NCI-H1048 (cell line): ENCODE measurements at places on chromosomes 6 and 20.

DNA sequence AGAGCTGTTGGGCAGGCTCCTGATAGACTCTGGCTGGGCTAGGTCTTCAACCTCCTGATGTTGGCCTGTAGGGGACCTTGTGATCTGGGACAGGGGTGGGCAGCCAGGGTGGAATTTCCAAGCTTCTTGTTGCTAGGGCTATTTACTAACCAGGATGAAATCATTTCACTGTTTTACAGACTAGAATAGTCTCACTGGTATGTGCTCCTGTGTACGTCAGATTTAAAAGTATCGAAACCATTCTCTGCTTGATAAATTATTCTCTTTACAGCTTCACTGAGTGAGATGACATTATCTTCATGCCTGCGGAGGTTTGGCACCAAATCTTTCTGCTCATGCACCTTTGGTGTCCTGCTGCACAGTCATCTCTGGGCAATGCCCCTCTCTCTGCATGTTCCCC, 10.9 kb downstream of the EDN1 start:
- DNase-seq = no peak

- no peak for DNase-seq
Measured at GRCh38 chr6:90916968-90917367, 330.1 kb upstream of the MAP3K7 start.

- no peak for DNase-seq
Measured at GRCh38 chr20:63952210-63952535, 4.0 kb downstream of the UCKL1 start.

- peak; percentile 10 for DNase-seq
Measured at GRCh38 chr6:90403489-90404381, 107.1 kb upstream of the BACH2 start.

DNA sequence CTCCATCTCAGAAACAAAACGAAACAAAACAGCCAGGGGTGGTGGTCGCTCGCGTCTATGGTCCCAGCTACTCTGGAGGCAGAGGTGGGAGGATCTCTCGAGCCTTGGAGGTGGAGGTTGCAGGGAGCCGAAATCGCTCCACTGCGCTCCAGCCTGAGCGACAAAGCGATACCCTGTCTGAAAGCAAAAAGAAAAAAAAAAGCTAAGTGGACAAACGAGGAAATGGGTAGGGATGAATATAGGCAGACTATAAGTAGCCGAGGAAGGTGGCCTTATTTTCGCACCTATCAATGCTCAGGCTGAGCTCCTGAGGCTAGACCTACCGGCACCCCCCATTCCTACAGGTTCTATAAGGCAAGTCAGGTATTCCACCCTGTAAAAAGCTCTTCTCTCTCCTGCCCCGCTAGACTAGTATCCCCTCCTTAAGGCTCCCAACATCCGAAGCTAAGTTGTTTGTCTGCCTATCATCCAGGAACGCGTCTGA, 650 bp upstream of the CASP8AP2 start:
- no peak for DNase-seq

- DNase-seq = no peak
Measured at GRCh38 chr20:47710665-47711045, 74.6 kb downstream of the SULF2 start.

DNA sequence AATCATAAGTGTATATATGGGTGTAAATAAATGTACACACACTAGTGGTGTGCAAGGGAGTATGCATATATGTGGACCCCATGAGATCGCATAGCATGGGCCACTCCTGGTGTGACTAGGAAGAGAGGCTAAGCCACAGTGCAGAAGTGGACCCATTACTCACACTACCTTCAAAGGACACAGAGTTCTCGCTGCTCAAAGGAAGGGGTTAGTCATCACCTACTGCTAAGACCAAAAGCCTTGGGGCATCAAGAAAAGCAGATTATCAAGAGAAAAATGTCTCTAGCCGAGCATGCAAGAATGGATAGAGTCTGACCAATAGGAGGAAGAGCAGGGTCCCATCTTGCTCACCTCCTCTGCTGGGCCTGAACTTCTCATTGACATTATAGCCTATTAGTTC, 195.5 kb downstream of the MAFB start:
- DNase-seq = no peak

GRCh38 chr6:25178336-25179035, 100.7 kb upstream of the CARMIL1 start:
- DNase-seq = no peak

GRCh38 chr6:11092668-11093375, 812 bp upstream of the SMIM13 start:
- DNase-seq = no peak

GRCh38 chr20:40954521-40955165, 74.0 kb upstream of the TOP1 start:
- no peak for DNase-seq

DNA sequence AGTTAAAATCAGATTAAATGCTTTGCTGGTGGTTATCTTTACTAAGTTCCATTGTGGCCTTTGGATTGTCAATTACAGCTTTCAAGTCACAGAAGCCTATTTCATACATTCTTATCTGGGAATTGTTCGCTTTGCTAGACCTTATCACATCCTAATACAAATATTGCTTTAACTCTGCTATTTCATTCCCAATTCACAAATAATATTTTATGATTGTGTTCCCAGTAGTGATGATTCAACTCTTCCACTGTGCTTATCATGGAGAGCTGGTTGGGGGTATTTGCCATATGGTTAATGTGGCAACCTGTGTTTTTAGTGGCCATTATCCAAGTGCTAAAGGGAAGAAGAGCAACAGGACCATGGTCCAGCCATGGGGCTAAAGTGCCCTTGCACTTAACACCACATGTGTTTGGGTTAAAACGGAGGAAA, 72.9 kb upstream of the GLP1R start:
- no peak for DNase-seq

DNA sequence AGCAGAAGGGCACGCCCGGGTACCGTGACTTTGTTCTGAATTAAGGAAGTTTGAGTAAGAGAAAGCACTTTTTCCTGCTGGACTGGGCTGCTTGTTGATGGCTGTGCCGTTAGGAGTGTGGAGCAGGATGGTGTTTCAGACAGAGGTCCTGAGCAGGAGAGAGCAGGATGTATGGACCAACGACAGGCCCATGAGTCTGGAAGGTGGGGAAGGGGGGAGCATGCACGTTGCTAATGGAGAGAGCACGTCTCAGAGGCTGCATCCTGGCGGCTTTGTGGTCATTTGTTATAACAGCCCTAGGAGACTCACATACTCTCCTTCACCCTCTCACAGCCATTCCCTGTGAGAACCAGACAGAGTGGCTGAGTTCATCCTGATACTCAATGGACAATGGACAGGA, 56.8 kb downstream of the PHACTR3 start:
- no peak for DNase-seq

- no peak for DNase-seq
Measured at GRCh38 chr6:30227763-30228487, 14.7 kb upstream of the TRIM26 start.

DNA sequence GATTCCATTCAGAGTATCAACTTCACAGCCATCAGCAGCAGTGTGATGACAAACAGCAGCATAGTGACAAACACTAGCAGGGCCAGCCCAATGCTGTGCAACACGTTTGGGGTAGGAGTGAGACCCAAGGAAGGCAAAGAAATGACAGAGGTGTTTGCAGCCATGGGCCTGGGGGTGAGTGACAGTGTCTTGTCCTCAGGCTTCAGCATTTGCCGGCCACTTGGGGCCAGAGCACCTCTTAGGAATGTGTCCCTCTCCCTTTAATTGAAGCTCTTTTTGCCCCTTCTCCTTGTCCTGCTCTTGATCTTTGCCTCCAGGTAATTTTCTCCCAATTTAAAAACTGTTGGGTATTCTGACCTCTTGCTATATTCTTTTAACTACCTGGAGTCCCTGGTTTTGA, 84.4 kb downstream of the HS3ST5 start:
- DNase-seq = no peak

- DNase-seq = no peak
Measured at GRCh38 chr6:124373386-124373785, 569.7 kb downstream of the NKAIN2 start.

GRCh38 chr6:129966125-129966524, 52.3 kb upstream of the L3MBTL3 start:
- DNase-seq = no peak
